ENCODE measurements at places on chromosomes 12 and 14.

DNA sequence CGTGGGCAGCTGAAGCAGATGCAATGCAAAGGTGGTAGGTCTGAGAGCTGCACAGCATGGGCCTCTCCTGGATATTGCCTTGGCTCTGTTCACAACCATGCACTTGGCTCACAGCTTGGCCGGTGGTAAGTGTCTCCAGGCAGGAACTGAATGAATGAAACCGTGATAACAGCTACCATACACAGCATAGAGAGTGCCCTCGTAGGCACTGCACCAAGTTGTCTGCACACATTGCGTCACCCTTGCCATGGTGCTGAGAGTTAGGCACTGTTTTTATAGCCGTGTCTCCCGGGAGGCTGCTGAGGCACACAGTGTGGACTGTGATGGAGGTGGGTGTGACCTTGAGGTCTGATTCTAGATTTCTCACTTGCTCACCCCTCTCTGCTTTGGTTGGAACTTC is 157.6 kb upstream of the VASH1 start:
- H3K36me3 ChIP-seq, result no peaks in the 10 kb centered on the region
- H3K4me3 ChIP-seq, result no peak overlapping the region
- H3K4me1 ChIP-seq, result peaks cover 28% of the 10 kb centered on the region
- H3K27ac ChIP-seq, result no peak overlapping the region

- no peak overlapping the region for H3K4me3 ChIP-seq
- no peaks in the 10 kb centered on the region for H3K27me3 ChIP-seq
- no peaks in the 10 kb centered on the region for H3K36me3 ChIP-seq
- DNase-seq, result no peak
Measured at GRCh38 chr14:104786091-104786586, 9.4 kb downstream of the AKT1 start.

GRCh38 chr12:5008661-5009060 is 35.0 kb upstream of the KCNA5 start:
- H3K4me3 ChIP-seq, result no peak overlapping the region
- H3K27me3 ChIP-seq, result peaks cover 30% of the 10 kb centered on the region
- no peak for DNase-seq
- H3K4me1 ChIP-seq, result peaks cover 4% of the 10 kb centered on the region

DNA sequence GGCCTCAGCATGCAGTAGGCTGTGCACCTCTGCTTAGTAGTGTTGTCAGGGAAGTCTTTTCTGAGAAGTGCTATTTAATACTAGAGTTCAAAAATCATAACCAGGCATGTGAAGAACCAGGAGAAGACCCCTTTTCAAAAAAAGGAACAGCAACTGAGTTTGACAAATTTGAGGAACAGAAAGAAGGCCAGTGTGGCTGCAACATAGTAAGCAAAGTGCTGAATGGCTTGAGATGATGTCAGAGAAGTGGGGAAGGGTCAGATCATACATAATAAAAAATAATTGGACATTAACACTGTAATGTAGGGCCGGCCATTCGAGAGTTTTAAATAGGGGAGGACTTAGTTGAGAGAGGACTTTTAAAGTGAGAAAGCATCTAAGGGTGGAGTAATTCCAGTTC is 11.1 kb upstream of the CNTN1 start:
- no peaks in the 10 kb centered on the region for H3K4me1 ChIP-seq
- peaks cover 3% of the 10 kb centered on the region for H3K36me3 ChIP-seq
- no peaks in the 10 kb centered on the region for H3K27me3 ChIP-seq

GRCh38 chr12:111993292-111994150 is 19.4 kb downstream of the TMEM116 start:
- no peak overlapping the region for H3K4me3 ChIP-seq
- H3K36me3 ChIP-seq, result peaks cover 20% of the 10 kb centered on the region
- no peaks in the 10 kb centered on the region for H3K27me3 ChIP-seq
- H3K4me1 ChIP-seq, result no peaks in the 10 kb centered on the region
- DNase-seq, result no peak
- no peak overlapping the region for H3K27ac ChIP-seq

DNA sequence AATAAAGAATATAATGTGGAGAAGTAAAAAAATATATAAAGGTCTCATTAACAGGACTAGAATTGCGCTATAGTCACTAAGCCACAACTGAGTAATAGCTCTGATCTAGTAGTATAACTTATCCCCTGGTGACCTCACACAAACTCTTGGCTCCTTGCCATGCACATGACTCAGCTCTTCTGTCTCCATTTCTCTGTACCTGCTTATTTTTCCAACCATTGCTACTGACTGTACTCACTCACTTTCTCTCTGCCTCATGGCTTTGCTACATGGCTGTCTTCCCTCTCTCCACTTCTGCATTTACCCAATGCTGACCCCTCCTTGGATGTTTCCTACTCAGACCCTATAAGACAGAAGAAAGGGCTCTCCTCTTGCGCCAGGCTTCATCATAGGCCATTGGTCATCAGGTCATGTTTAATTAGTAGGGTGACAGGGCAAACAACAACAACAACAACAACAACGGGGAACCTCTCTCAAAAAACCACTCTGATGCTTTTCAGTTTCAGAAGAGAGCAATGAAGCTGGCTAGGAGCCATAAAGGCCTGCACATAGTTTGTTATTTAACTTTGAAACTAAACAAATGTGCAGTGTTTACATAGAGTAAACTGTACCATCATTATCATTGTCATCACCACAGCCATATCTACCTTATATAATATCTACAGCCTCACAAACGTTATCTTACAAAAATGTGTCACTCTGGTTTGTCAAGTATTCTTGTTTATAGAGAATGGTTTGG is 25.6 kb upstream of the KRAS start:
- no peaks in the 10 kb centered on the region for H3K4me1 ChIP-seq
- H3K27me3 ChIP-seq, result peaks cover 3% of the 10 kb centered on the region
- no peak for DNase-seq
- no peaks in the 10 kb centered on the region for H3K36me3 ChIP-seq

DNA sequence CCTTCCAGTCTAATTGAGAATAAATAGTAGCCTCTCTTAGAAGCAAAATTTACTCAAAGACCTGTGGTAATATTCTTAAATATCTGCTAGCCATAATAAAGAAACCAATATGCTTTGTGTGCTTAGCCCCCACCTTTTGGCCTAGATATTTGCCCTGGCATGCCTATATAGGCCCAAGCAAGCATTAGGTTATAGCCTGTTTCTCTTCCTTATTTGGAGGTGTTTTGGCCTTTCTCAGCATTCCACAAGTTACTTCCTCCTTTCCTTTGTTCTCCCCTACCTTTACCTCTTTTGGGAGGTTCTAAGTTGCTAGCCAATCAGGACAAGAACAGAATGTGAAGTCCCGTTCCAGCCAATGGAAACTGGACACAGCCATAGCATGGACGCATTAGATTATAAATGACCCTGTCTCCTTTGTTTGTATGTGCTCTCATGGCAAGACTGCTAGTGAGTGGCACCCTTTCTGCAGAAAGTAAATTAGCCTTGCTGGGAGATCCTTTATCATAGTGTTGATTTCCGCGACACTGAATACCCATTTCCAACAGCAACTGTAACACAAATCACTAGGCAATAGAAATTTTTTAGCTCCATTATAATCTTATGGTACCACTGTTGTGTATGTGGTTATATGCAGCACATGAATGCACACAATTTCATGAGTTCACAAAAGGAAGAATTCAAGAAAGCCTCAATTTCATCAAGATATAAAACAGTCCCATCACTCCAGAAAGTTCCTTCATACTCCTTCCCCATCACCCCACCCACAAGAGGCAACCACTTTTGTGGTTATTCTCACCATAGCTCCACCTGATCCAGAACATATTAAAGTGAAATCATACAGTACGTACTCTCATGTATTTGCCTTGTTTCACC is 37.6 kb downstream of the CEP83 start:
- no peaks in the 10 kb centered on the region for H3K4me1 ChIP-seq
- DNase-seq, result no peak
- H3K4me3 ChIP-seq, result no peak overlapping the region
- H3K27ac ChIP-seq, result peak overlapping the region; percentile 23
- H3K36me3 ChIP-seq, result peaks cover 82% of the 10 kb centered on the region
- H3K27me3 ChIP-seq, result no peaks in the 10 kb centered on the region

- peaks cover 37% of the 10 kb centered on the region for H3K4me1 ChIP-seq
- H3K27ac ChIP-seq, result peak overlapping the region; percentile 63
- no peak overlapping the region for H3K4me3 ChIP-seq
- H3K36me3 ChIP-seq, result no peaks in the 10 kb centered on the region
Measured at GRCh38 chr14:53619691-53620231, 336.9 kb downstream of the BMP4 start.

DNA sequence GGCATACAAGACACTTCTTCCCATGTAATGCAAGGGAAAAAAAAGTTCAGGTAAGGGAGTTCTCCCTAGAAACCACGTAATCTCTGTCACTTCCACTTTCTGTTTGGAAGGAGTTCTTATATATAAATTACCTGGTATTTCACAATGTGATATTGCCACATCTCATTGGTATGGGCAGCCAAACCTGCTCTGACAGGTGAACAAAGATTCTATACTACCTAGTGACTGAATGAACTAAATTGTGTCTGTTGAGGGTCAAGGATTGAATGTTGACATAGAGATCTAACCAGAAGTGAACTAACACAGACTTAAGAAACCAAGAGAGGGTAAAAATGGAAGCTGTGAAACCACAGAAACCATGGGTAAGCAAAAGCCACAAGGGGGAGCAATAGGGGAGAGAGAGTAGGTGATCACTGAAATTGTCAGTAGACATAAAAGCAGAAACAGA is 161.3 kb downstream of the RPL10L start:
- H3K27ac ChIP-seq, result no peak overlapping the region
- H3K27me3 ChIP-seq, result peaks cover 2% of the 10 kb centered on the region
- no peaks in the 10 kb centered on the region for H3K4me1 ChIP-seq
- no peak overlapping the region for H3K4me3 ChIP-seq
- DNase-seq, result no peak
- no peaks in the 10 kb centered on the region for H3K36me3 ChIP-seq

GRCh38 chr14:105689722-105690121 is 163.3 kb downstream of the TMEM121 start:
- DNase-seq, result no peak
- peaks cover 22% of the 10 kb centered on the region for H3K36me3 ChIP-seq
- H3K4me3 ChIP-seq, result no peak overlapping the region
- H3K27me3 ChIP-seq, result peaks cover 10% of the 10 kb centered on the region
- no peak overlapping the region for H3K27ac ChIP-seq

- H3K36me3 ChIP-seq, result no peaks in the 10 kb centered on the region
- H3K4me1 ChIP-seq, result peaks cover 9% of the 10 kb centered on the region
- DNase-seq, result no peak
- H3K27ac ChIP-seq, result peak overlapping the region; percentile 86
Measured at GRCh38 chr14:74265301-74265965, 26.2 kb downstream of the VSX2 start.

DNA sequence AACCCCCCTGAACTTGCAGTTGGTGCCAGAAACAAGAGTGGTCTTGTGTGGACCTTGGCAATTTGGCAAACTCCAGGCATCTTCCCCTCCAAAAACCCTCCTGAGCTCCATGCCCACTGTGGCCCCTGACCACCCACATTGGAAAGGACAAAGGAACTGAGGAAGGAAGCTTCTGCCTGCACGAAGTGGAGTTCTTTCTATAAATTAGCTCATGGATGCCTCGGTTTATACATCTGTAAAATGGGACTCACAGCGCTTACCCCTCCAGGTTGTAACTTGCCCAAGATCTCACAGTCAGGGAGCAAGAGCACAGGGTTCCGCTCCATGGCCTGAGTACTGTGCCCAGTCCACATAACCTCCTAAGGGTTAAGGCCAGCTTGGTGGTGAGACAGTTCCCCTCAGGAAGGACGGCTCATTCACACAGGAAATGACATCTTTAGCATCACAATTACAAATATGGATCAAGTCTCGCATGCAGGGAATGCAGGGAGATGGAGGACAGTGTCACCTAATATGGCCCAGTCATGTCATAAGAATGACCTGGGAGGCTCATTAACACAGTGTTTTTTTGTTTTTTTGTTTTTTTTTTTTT is 66.6 kb downstream of the CLMN start:
- no peaks in the 10 kb centered on the region for H3K36me3 ChIP-seq
- H3K27ac ChIP-seq, result peak overlapping the region; percentile 78
- H3K4me1 ChIP-seq, result peaks cover 76% of the 10 kb centered on the region
- DNase-seq, result no peak
- peaks cover 11% of the 10 kb centered on the region for H3K27me3 ChIP-seq
- no peak overlapping the region for H3K4me3 ChIP-seq

GRCh38 chr14:37406095-37406494 is 189.0 kb downstream of the FOXA1 start:
- no peak overlapping the region for H3K27ac ChIP-seq
- no peaks in the 10 kb centered on the region for H3K4me1 ChIP-seq
- DNase-seq, result no peak
- no peak overlapping the region for H3K4me3 ChIP-seq
- no peaks in the 10 kb centered on the region for H3K36me3 ChIP-seq

- DNase-seq, result no peak
- H3K27ac ChIP-seq, result no peak overlapping the region
- H3K36me3 ChIP-seq, result no peaks in the 10 kb centered on the region
- peaks cover 30% of the 10 kb centered on the region for H3K4me1 ChIP-seq
Measured at GRCh38 chr14:55450124-55450523, 9.7 kb upstream of the TBPL2 start.

DNA sequence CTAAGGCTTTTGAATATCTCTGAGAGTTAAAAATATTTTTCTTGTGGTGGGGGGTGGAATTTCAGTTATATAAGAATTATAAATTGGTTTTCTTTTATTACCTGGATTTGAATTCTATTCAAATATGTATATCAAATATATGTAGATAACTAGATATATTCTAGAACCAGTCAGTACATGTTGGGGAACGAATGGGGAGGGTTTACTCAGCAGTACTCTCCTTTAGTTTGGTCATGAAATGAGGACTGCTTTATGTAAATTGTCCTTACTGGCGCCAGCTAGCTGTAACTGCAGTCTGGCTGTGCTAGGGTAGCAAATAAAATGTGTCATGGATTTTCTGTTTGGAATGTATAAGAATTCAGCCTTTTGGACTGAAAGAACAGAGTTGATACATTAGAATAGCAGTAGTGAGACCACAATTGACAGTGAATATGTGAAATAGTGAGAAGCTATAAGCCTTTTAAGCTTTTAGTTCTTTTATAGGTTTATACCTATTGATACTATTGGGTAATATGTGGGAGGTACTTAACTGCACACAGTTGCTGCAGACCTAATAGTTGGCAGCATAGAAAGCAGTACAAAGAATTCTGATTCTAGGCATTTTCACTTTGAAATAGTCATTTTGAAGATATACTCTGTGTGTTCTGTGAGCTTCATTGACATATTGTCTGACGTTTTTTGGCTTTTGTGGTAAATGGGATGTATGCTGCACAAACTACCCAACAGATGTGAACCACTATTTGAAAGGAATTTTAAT is 29.0 kb downstream of the ATF7IP start:
- peak overlapping the region; percentile 67 for H3K4me3 ChIP-seq
- H3K4me1 ChIP-seq, result peaks cover 48% of the 10 kb centered on the region
- DNase-seq, result peak; percentile 4
- no peaks in the 10 kb centered on the region for H3K27me3 ChIP-seq

- DNase-seq, result no peak
- H3K36me3 ChIP-seq, result no peaks in the 10 kb centered on the region
- H3K27me3 ChIP-seq, result peaks cover 20% of the 10 kb centered on the region
- H3K4me1 ChIP-seq, result peaks cover 3% of the 10 kb centered on the region
- H3K4me3 ChIP-seq, result no peak overlapping the region
Measured at GRCh38 chr12:101671157-101671791, 26.2 kb upstream of the CHPT1 start.

GRCh38 chr14:76931631-76932402 is 96.7 kb downstream of the IRF2BPL start:
- no peak overlapping the region for H3K4me3 ChIP-seq
- H3K4me1 ChIP-seq, result peaks cover 76% of the 10 kb centered on the region
- peak overlapping the region; percentile 79 for H3K27ac ChIP-seq
- no peaks in the 10 kb centered on the region for H3K36me3 ChIP-seq

- no peak overlapping the region for H3K27ac ChIP-seq
- DNase-seq, result no peak
- no peaks in the 10 kb centered on the region for H3K27me3 ChIP-seq
- no peaks in the 10 kb centered on the region for H3K4me1 ChIP-seq
- no peak overlapping the region for H3K4me3 ChIP-seq
Measured at GRCh38 chr12:90504806-90505205, 450.2 kb downstream of the CCER1 start.

Measured in nephron progenitor cell (in vitro differentiated cells).